ENCODE measurements at places on chromosomes 3 and 15. TPM values are rescaled to one million over a fixed set of nuclear protein-coding genes. Genes with fewer than 3 reads are reported as not detected.

The CYFIP1 gene
- total RNA-seq, result 129 TPM

The SAMMSON gene
- not detected for total RNA-seq

The NRG4 gene
- total RNA-seq, result 16.3 TPM

The CILP gene
- 5.4 TPM for total RNA-seq

The TJP1 gene
- total RNA-seq, result 120 TPM

The CCNB2 gene
- total RNA-seq, result 0.49 TPM

The AGBL1 gene
- not detected for total RNA-seq

The RETNLB gene
- not detected for total RNA-seq

The CORO2B gene
- 5.4 TPM for total RNA-seq

The TGM5 gene
- 0.91 TPM for total RNA-seq

The PLA2G4D gene
- 0.13 TPM for total RNA-seq
